ENCODE measurements at places on chromosomes 13 and 19.
A peak's percentile ranks its signal among the peaks of the same experiment; 100 is the strongest.

- no peak for DNase-seq
Observed at GRCh38 chr13:90447734-90448101, 899.8 kb upstream of the MIR17HG start.

- no peak for DNase-seq
Observed at GRCh38 chr19:35484252-35485036, 5.8 kb downstream of the KRTDAP start.

- DNase-seq = no peak
Observed at GRCh38 chr19:41530761-41531301, 45.1 kb upstream of the CEACAM21 start.

- DNase-seq = no peak
Observed at GRCh38 chr19:33396701-33397535, 23.4 kb downstream of the CEBPG start.

GRCh38 chr13:96744367-96745331 lies 249.6 kb downstream of the OXGR1 start:
- DNase-seq = no peak

GRCh38 chr13:98824376-98825160 lies 72.1 kb upstream of the SLC15A1 start:
- DNase-seq = no peak

DNA sequence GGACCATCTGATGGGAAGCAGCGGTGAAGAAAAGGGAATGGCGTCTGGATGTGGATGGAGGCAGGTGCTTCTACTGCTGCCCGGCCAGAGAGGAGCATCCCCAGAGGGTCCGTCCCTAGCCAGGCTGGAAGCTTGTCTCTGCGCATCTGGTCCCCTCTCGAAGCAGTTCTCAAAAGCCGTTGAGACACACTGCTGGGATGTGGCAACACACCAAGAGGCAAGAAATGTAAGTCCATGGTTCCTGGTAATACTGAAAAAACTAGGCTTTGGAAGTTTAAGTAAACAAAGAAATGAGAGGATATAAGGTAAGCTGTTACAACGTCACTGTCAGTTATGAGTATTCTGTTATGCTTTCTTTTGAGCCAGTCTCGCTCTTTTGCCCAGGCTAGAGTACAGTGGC lies 15.1 kb upstream of the FFAR2 start:
- no peak for DNase-seq

DNA sequence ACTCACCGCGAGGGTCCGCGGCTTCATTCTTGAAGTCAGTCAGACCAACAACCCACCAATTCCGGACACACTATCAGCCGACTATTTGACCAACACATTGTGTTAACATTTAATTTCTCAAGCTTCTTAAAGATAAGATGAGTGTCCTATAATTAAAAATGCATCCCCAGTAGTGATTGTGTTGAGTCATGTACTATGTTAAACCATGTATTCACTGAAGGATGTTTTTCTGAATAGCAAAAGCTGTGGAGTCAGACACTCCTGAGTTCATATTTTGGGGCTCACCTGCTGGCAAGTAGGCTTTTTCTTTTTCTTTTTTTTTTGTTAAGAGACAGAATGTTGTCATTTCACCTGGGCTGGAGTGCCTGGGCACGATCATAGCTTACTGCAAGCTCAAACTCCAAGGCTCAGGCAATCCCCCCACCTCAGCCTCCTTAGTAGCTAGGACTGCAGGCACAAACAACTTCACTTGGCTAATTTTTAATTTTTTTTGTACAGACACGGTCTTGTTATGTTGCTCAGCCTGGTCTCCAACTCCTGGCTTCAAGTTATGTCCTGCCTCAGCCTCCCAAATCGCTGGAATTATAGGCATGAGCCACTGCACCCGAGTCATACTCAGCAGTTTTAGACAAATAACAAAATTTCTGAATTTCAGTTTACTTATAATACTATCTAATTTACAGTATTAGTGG lies 606.9 kb downstream of the PCDH9 start:
- DNase-seq = no peak

- no peak for DNase-seq
Observed at GRCh38 chr13:40495621-40496001, 170.8 kb downstream of the FOXO1 start.

GRCh38 chr19:4313847-4314490 lies 9.6 kb downstream of the FSD1 start:
- DNase-seq = no peak

DNA sequence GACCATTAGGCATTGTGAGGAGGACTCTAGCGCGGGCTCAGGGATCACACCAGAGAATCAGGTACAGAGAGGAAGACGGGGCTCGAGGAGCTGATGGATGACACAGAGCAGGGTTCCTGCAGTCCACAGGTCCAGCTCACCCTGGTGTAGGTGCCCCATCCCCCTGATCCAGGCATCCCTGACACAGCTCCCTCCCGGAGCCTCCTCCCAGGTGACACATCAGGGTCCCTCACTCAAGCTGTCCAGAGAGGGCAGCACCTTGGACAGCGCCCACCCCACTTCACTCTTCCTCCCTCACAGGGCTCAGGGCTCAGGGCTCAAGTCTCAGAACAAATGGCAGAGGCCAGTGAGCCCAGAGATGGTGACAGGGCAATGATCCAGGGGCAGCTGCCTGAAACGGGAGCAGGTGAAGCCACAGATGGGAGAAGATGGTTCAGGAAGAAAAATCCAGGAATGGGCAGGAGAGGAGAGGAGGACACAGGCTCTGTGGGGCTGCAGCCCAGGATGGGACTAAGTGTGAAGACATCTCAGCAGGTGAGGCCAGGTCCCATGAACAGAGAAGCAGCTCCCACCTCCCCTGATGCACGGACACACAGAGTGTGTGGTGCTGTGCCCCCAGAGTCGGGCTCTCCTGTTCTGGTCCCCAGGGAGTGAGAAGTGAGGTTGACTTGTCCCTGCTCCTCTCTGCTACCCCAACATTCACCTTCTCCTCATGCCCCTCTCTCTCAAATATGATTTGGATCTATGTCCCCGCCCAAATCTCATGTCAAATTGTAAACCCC lies 2.8 kb upstream of the CEACAM5 start:
- peak; percentile 9 for DNase-seq

GRCh38 chr19:55468054-55468393 lies 3.5 kb upstream of the C19orf85 start:
- DNase-seq = no peak

DNA sequence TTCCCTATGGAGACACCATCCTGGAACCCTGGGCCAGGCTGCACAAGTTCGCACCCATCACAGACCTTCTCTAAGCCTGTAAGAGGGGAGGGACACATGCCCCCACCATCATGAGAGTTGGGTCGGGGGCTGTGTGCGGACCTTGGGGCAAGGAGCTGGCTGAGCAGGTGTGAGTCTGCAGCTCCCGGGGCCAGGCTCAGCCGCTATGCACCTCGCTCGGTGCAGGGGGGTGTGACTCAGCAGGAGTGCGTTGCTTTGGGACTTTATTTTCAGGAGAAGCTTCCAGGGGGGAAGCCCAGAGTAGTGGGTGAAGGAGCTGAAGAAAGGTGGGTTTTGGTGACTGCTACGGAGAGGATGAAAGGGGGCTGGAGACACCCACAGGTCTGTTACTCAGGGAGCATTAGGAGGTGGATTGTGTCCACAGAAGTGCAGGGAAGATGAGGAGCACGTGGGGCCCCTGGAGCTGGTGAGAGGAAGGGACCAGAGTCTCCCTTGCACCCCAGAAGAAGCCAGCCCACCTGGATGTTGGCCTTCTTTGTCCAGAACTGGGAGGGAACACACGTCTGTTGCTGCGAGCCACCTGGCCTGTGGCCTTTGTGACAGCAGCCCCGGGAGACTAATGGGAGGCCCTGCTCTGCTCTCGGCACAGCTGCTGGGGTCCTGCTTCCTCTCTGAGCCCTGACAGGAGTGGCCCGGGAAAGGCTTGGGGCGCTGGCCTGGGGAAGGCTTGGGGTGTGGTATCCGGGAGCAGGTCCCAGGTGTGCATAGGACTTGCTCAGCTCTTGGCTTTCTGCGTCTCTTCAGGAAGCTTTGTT lies 162.6 kb downstream of the TEX29 start:
- no peak for DNase-seq

GRCh38 chr13:32940601-32941000 lies 75.6 kb upstream of the KL start:
- no peak for DNase-seq

DNA sequence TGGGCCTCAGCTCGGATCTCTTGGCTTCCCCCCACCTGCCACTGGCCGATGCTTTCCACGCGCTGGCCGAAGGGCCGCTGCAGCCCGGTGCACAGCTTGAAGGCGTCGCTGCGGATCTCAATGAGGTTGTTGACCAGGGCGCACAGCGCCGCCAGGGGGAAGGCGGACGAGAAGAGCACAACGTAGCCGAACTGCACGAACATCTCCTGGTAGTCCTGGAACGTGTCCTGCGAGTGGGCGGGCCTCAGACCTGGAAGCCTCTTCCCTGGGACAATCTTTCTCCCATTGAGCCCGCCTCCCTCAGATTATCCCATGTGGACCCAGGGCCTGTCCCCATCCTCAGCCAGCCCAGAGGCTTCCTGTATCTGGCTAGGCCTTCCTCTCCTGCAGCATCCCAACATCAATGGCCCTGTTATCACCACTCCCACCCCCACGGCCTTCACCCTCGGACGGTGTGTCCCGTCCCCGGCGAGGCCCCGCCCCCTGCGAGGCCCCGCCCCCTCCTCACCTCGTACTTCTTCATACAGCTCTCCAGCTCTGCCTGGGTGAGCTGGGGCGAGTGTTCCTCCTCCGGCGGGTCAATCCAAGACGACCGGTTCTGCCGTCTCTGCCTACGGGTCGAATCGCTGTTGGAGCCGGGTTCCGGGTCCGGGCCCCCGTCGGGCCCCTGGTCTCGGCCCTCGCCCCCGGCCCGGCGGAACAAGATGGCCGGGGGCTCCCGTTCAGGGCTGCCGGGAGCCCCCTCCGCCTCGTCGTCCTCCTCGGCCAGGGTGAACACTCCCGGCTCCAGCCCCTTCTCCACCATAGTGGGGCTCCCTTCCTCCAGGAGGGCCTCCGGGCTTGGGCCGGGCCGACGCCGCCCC lies 6.8 kb downstream of the ANO8 start:
- DNase-seq = no peak

- DNase-seq = no peak
Observed at GRCh38 chr19:46904114-46905060, 43.6 kb downstream of the ARHGAP35 start.

- no peak for DNase-seq
Observed at GRCh38 chr19:49558591-49558990, 21.8 kb downstream of the NOSIP start.

DNA sequence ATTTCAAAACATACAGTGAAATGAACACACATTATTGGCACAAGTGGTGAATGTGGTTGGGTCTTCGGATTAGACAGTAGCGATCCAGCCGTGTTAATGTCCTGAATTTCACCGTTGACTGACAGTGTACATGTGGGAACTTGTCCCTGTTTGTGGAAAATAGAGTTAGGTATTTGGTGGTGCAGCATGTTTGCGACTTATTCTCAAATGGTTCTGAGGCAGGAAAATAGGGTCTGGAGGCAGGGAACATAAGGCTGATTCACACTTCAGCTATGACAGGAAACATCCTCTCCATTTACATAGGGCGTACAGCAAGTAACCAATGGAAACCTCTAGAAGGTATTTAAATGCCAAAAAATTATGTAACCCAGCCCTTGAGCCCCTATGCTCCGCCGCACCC lies 4.2 kb downstream of the LGALS7B start:
- DNase-seq = no peak

- DNase-seq = no peak
Observed at GRCh38 chr19:34493038-34493648, 11.6 kb downstream of the WTIP start.

GRCh38 chr19:48398375-48399235 lies 5.1 kb downstream of the GRIN2D start:
- peak; percentile 92 for DNase-seq

- no peak for DNase-seq
Observed at GRCh38 chr19:30999726-31000125, 349.5 kb downstream of the TSHZ3 start.

DNA sequence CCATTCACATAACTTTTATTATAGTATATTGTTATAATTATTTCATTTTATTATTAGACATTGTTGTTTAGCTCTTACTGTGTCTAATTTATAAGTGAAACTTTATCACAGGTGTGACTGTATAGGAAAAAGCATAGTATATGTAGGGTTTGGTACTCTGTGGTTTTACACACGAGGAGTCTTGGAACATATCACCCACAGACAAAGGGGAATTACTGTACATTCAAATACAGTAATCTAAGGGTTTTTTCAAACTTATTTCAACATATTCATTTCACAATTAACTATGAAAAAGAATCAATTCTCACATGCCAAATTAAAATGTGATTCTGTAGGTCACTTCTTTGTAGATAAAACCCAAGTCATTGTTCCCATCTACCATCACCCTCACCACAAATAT lies 46.0 kb downstream of the RBM26 start:
- no peak for DNase-seq

GRCh38 chr13:80477661-80478443 lies 136.9 kb upstream of the SPRY2 start:
- no peak for DNase-seq

- no peak for DNase-seq
Observed at GRCh38 chr19:39144290-39145071, 18.9 kb downstream of the PAK4 start.

- DNase-seq = no peak
Observed at GRCh38 chr13:67258482-67258881, 28.3 kb upstream of the PCDH9 start.

DNA sequence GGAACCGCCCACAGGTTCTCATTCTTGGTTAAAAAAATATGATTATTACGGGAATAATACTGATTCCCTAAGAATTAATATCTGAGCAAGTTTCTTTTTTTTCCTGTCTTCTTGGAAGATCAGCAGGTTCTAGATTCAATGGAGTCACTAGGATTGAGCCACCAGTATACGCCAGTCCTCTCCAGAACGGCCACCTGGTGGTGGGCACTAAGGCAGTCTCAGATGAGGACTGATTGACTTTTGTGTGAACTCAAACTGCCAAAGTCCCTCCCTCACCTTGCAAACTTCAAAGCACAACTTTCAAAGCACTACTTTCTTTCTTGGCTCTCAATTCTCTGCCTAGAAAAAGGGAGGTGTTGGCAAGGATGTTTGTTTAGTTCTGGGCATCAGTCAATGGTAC lies 33.3 kb upstream of the ALOX5AP start:
- no peak for DNase-seq

DNA sequence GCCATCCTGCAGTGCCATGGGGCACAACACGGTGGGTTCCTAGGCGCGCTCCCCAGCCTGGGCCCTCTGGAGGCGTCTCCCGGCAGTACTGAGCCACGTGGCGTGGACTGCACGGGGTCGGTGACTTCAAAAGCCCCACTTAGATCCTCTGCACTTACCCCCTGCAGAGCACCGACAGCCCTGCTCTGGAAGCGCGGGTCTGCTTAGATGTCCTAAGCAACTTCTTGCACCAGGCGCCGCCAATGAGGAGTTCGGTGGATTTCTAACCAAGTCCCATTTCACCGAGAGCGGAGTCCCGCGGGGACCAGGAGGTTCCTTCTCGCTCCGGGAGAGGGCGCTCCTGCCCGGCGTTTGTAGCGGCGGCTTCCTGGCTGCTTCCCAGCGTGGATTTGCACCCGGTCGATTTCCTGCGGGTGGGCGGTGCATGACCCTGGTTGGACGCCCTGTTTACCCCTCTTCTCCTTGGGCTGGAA lies 25.2 kb upstream of the ZNF845 start:
- peak; percentile 23 for DNase-seq

GRCh38 chr19:18418483-18419194 lies 559 bp upstream of the SSBP4 start:
- DNase-seq = peak; percentile 83

- DNase-seq = no peak
Observed at GRCh38 chr13:67003743-67004142, 226.4 kb downstream of the PCDH9 start.

Data from erythroblast (primary cell).